ENCODE measurements at places on chromosomes 5 and 9.

GRCh38 chr5:116569999-116570398 lies 4.6 kb downstream of the SEMA6A start:
- no peak for DNase-seq

- DNase-seq, result no peak
These were observed 43.9 kb upstream of the SEMA4D start for GRCh38 chr9:89541798-89542197.

- DNase-seq, result no peak
These were observed 24.1 kb upstream of the ARAP3 start for GRCh38 chr5:141706121-141706520.

DNA sequence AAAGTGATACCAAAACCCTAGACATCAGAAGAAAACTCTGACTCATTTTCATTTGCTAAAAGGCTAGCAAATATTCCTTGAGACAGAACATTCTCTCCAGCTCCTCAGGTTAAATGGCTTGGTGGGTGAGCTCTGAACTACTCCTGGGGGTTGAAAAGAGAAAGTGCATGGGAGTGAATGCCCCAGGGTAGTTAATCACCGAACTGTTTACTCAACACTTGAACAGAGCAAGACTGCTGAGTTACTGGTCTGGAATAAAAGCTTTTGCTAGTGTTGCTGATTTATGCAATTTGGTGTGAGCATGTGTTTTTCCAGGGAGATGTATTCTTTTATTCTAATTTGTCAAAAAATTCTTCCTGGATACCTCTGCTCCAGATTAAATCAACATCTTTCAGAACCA lies 88.3 kb upstream of the PRDM9 start:
- no peak for DNase-seq

- no peak for DNase-seq
These were observed 10.6 kb downstream of the TAS2R1 start for GRCh38 chr5:9619331-9620092.

GRCh38 chr9:134323741-134324358 lies 2.4 kb upstream of the RXRA start:
- DNase-seq, result no peak

- DNase-seq, result no peak
These were observed 368.9 kb downstream of the TMEM161B start for GRCh38 chr5:87899721-87900131.

DNA sequence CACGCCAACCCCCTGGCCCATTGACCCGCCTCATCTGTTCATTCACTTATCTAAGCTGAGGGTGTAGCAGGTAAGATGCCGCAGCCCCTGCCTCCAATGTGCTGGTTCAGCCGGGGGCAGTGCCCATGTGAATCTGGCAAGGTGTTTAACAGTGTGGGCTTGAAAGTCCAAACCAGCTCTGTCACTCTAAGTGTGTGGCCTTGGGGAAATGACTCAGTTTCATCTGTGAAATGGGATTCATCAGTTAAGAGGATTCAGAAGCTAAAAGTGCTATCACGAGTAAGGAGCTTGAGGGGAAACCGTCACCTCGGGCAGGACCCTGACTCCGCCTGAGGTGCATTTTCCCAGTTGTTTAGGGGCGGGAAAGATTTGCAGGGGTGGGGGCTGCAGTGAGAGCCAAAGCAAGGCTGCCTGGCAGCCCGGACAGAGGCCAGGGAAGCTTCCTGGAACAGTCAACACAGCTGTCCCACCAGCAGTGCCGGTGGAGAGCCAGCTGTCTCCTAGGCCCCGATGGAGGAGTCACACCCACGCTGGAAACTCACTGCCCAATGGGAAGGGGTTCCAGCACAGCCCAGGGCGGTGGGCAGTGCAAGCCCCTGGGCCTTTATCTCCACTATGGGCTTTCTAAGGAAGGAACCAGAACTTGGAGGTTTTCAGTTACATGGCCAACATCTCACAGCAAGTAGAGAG lies 9.7 kb upstream of the URM1 start:
- no peak for DNase-seq

GRCh38 chr9:16974436-16974835 lies 104.0 kb upstream of the BNC2 start:
- DNase-seq, result no peak

DNA sequence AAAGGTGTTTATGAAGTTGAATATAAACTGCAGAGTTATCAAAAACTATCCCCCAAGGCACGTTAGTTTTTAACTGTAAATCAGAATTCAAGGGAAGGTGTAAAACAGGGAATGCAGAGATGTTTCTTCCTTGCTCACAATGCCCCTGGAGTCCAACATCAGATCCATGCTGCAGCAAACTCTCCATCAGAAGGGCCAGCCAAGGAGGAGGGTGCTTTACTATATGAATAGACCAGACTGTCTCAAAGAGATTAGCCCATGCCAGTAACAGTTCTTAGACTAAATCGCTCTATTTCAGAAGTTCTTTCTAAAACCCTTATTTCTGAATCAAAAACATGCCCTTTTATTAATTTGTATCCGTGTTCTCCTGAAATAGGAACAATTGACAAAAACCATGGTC lies 362.8 kb upstream of the RPS23 start:
- DNase-seq, result no peak

DNA sequence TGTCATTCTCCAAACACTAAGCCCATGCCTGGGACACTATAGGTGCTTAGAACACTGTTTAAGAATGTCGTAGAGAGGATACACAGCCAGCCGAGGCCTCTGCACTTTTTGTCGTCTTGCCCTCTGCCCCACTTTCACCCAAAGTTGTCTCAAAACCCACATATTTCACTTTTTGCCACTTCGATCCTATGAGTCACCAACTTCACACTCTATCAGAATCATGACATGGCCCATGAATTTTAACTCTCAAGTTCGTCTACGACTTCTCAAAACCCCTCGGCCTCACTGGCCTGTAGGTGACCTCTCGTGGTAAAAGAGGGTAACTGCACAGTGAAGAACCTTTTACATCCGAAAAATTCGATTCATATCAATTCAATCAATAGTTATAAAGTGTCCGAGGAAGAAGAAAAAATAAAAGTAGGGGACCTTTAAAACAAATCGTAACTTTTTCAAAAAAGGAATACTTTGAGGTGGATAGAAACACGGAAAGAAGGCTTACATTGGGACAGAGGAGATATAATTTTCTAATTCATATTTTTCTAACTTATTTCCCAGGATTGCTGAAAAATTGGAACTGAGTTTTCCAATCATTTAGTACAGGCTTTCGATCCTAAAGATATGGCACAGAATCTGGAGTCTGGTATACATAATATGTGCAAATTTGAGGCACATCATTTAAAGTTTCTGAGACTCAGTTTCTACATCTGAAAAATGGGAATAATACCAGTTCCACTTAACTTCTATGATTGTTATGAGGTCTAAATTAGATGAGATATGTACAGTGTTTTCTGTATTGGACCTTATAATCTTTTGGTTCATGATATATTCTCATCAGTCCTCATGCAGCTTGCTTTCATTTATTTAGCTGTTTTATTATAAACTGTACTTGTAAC lies 122.6 kb downstream of the APBA1 start:
- DNase-seq, result no peak

DNA sequence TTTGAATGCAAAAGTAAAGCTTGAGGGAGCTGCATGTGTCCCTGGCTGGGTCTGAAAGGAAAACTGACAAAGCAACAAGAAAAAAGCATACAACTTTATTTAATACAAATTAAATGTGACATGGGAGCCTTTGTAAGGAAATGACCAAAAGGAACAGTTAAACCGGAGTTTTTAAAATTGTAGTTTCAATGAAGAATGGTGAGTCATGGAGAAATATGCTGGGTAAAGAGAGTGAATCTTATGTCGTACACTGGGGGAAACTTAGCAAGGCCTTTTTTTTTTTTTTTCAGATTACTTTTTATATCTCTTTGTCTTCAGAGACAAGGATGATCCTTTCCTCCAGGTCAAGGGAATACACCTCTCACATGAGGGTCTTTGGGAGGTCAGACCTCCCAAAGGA lies 50.1 kb upstream of the FBXL17 start:
- no peak for DNase-seq

- DNase-seq, result no peak
These were observed 263.5 kb downstream of the YTHDC2 start for GRCh38 chr5:113776832-113777525.

DNA sequence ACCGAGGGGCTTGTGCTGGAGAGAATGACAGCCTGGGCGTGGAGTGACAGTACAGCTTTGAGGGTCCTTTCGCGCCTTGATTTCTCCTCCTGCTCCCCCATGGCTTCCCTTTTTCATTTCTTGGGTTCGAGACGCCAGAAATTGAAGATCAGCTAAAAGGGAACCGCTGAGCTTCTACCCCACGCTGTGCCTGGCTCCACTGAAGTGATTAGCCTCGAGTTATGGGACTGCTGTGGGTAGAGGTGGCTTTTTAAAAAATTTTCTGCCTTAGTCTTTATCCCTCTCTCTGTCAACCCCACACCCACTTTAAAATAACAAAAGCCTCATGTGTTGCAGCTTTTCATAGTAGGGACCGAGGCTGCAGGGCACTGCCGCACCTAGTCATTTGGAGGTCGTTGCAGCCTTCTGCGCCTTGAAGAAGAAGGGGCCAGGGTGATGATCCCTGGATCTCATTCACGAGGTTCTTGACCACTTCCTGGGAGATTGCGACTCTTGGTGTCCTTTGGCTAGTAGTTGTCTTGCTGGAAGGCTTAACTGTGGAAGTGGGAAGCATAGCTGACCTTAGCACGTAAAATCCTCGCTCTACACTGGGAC lies 603 bp downstream of the PPIP5K2 start:
- no peak for DNase-seq

- no peak for DNase-seq
These were observed 209.7 kb downstream of the DIRAS2 start for GRCh38 chr9:90432951-90433350.

DNA sequence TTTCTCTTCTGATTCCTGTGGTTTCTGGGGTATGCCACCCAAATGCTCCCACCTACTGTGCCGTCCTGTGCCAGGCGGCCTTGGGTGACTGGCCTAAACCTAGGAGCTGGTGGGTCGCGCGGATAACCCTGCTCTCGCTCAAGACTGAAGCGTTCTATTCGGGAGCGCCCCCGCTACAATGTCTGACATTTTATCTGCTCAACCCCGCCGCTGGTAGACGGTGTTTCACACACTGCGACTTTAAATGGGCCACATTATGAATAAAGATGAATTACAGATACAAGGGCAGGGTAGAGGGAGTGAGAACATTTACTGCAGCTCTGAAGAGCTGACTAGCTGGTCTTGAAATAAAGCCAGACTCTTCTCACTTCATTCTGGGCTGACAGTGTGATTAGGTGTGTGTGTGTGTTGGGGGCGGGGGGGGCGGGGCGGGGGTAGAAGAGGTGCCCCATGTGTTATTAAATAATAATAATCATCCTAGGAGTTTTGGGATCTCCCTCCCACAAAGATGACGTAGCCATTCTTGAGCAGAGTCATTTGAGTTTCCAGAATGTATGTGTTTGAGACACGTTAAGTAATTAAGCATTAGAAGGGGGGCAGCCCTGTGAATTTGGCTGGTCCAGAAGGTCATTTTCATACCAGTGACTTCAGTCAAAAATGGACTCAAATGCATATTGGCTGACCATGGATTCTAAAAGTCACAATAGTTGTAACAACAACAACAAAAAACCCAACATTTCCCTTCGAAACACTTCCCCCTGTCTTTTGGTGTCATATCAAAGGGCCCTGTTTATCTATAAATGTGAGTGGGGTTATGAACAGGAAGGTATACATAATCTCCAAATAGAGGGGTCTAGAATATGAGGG lies 1.0 kb upstream of the PTCH1 start:
- no peak for DNase-seq

- DNase-seq, result no peak
These were observed 72.5 kb upstream of the SAP30L start for GRCh38 chr5:154373326-154373725.

Measured in central memory CD8-positive, alpha-beta T cell (primary cell).